Epithelial cell of proximal tubule (primary cell): ENCODE measurements at places on chromosomes 16 and 17. TPM values are rescaled to one million over a fixed set of nuclear protein-coding genes. Genes with fewer than 3 reads are reported as not detected.

- DNase-seq: no peak
Observed at GRCh38 chr17:81599719-81600486, 37.0 kb downstream of the NPLOC4 start.

- DNase-seq: no peak
Observed at GRCh38 chr16:52451971-52452421, 94.9 kb downstream of the TOX3 start.

DNA sequence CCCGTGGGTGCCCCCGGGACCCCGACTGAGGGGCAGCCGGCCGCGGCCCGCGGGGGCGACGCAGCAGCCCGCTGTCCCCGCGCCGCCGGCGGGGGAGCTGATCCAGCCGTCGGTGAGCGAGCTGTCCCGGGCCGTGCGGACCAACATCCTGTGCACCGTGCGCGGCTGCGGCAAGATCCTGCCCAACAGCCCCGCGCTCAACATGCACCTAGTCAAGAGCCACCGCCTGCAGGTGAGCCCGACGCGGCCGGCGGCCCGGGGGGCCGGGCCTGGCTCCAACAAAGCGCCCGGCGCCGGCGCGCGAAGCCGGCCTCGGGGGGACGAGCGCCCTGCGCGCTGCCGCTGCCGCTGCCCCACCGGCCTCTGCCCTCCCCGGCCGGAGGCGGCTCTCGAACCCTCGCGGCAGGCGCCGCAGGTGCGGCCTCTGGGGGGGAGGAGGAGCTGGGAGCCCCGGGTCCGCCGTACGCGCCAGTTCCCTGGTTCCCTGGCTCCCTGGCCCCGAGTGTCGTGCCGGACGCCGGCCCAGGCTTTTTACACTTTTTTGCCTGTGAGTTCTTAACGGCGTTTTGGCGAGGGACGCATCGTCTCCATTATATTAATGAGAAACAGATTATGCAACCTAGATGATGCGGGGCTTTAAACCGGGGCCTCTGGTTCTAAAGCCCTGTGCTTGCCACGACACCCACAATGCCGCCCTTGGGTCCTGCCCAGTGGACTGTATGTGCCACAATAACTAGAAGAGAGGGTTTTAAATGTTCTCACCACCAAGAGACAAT is 521 bp downstream of the ATMIN start:
- no peak for DNase-seq

GRCh38 chr17:28397687-28398279 is 8.2 kb downstream of the SLC46A1 start:
- no peak for DNase-seq

The C16orf54 gene
- not detected in 2 replicates for total RNA-seq

GRCh38 chr17:6186998-6187397 is 116.8 kb downstream of the WSCD1 start:
- DNase-seq: no peak
